ENCODE measurements at places on chromosomes 2 and 18. TPM values are rescaled to one million over a fixed set of nuclear protein-coding genes. Genes with fewer than 3 reads are reported as not detected.

The SNED1 gene
- 27.1 TPM for total RNA-seq

The SP140 gene
- total RNA-seq: 7.9 TPM

The ACADL gene
- 27.5 TPM for total RNA-seq

The BCL2 gene
- total RNA-seq: 41.3 TPM

The LRRC30 gene
- not detected for total RNA-seq

The MLPH gene
- total RNA-seq: 15.5 TPM

The ANKRD53 gene
- 2.8 TPM for total RNA-seq

The DPYSL5 gene
- total RNA-seq: not detected

The CCL20 gene
- total RNA-seq: not detected

The PDE1A gene
- 7.9 TPM for total RNA-seq

Data from breast epithelium (tissue), 4 donors.